Panc1 (cell line): ENCODE measurements at places on chromosomes 12 and 14. TPM values are rescaled to one million over a fixed set of nuclear protein-coding genes. Genes with fewer than 3 reads are reported as not detected.
A peak's percentile ranks its signal among the peaks of the same experiment; 100 is the strongest.

- DNase-seq = no peak
Measured at GRCh38 chr12:111728795-111729194, 37.9 kb upstream of the ALDH2 start.

The TTC7B gene
- total RNA-seq = 40.9 TPM

The TMEM30B gene
- total RNA-seq = 0.10 TPM

- DNase-seq = no peak
Measured at GRCh38 chr12:549476-550082, 89.8 kb downstream of the B4GALNT3 start.

- no peak for DNase-seq
Measured at GRCh38 chr12:132502149-132502881, 12.4 kb downstream of the FBRSL1 start.

GRCh38 chr12:2792671-2793500 lies 1.9 kb upstream of the FKBP4 start:
- DNase-seq = no peak

The SELPLG gene
- 0.41 TPM for total RNA-seq

The ZNF26 gene
- 22.1 TPM for total RNA-seq

DNA sequence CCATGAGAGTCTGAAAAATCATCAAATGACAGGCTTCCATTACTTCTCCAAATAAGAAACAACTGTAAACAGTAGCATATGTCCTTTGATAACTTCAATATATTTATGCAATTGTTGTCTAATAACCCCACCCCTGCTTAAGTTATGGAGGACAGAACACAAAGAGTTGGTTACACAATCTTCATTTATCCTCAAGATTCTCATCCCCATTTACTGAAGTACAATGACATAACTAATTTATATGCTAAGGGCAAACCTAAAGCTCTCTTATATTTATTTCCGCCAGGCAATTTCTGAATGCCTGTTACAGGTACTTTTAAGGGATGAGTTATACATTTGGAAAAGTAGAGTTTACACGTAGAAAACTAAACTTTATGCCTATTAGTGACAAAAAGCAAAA lies 12.3 kb downstream of the SCAF11 start:
- no peak for DNase-seq

The MLF2 gene
- 175 TPM for total RNA-seq

DNA sequence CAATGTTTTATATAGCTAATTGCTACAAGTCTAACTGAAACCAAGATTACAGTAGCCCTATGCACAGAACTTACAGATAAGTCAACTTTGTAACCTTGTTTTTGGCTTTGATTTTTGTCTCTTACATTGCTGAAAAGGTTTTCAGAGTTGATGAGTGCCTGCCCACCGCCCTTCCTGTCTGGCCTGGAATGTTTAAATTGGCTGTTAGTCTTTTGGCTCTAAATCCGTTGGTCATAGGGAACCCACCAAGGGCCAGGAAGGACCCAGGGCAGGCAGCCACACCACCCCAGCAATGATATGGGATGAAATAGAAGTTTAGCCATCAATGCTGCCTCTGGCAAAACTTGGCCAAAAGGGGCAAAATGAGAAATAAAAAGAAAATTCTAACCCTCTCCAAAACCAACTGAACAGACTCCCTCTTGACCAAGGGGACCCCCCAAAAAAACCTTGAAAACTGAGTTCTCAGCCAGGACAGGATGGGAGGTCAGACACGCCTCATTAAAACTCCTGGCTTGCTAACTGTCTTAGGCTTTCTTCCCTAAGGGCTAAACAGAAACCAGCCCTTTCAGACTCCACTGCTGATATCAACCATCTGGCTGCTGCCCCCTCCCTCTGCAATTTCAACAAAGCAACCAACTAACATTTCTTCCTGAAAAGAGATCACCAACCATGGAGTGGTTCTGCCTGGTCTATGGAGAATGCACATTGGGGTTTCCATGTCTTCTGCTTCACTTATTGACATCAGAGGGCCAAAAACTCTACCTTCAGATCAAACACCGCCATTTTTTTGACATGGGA lies 242.1 kb upstream of the NOS1 start:
- DNase-seq = no peak

- no peak for DNase-seq
Measured at GRCh38 chr14:98608071-98609060, 663.6 kb downstream of the BCL11B start.

The SLC4A8 gene
- 18.8 TPM for total RNA-seq

- DNase-seq = no peak
Measured at GRCh38 chr12:51867371-51867770, 18.9 kb upstream of the FIGNL2 start.

DNA sequence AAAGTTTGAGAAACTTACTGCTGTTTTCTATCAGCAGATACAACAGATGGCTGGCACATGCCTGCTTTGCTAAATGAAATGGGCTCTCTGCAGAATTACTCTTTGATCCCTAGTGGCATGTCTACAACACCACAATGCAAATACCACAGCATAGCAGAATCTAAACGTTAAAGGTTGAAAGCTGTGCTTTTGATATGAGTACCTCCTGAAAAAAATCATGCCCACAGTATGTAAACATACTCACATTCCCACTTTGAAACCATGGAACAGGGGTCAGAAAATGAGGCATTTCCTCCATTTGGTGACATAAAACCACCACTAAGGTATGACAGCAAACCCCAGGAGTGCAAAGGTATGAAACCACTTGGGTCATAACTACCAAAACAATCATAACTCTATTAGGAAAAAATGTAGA lies 7.5 kb downstream of the WIF1 start:
- DNase-seq = no peak

GRCh38 chr12:106269150-106269771 lies 21.4 kb upstream of the CKAP4 start:
- no peak for DNase-seq

- DNase-seq = peak; percentile 18
Measured at GRCh38 chr14:30521899-30522736, 36.8 kb upstream of the G2E3 start.
